ENCODE measurements at places on chromosomes 7 and 10.

DNA sequence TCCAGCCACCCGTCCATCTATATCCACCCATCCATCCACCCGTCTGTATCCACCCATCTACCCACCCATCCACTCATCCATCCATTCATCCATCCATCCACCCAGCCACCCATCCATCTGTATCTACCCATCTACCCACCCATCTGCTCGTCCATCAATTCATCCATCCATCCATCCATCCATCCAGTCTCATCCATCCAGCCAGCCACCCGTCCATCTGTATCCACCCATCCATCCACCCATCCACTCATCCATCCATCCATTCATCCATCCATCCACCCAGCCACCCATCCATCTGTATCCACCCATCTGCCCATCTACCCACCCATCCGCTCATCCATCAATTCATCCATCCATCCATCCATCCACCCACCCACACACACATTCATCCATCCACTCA is 73.2 kb downstream of the UNCX start:
- no peak for DNase-seq

- no peak for DNase-seq
These were observed 106.9 kb downstream of the ANLN start for GRCh38 chr7:36496576-36496975.

- DNase-seq: no peak
These were observed 54.6 kb downstream of the ARL4A start for GRCh38 chr7:12741951-12742575.

- DNase-seq: no peak
These were observed 23.8 kb upstream of the IFIT2 start for GRCh38 chr10:89278034-89278535.

DNA sequence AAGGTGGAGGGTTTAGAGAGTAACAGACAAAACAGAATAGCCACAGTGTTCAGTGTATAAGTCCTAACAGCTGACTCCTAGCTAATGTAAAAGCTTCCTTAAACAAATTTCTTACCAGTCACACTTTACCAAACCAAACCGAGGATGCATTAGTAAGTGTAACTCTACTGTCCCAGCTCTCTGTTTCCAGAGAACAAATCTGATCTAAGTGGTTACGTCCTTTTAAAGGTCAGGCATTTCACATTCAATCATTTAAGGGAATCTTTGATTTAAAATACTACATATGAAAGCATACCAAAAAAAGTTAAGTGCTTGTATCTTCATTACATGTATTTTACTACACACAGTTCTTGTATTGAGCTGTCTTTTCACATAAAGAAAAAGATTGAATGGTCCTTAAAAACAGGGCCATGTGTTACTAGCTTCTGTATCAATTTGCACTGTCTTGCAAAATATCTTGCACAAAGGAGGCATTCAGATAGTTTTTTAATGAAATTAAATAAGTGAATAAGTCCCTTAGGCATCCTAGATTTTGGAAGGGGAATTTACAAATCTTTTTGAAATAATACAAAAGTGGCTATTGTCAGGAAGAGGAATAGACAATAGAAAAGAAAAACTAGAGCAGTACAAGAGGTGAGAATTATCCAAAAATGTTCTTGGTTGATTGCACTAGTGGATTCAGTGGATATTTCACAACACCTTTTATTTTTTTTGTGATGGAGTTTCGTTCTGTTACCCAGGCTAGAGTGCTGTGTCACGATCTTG is 58.4 kb upstream of the SPOCK2 start:
- DNase-seq: no peak

DNA sequence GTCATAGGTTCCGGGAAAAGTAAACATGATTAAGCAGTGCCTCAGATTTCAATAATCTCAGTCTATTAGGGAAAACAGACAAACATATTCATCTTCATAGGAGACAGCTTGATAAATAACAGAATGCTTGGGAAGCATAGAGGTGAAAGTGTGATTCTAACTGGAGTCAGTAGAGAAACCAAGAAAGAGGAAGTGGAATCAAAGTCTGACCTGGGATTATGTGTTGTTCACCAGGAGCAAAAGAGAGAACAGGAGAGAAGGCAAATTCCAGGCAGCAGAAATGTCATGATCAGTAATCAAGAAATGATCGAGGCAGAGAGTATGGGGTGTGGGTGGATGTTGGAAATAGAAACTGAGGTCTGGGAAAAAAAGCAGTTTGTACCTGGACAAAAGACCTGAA is 43.7 kb downstream of the DGKB start:
- DNase-seq: no peak

Measured in stimulated activated CD4-positive, alpha-beta T cell treated with anti-CD3 and anti-CD28 coated beads, Interleukin-12 subunit alpha, Interleukin-12 subunit beta, amount 100 ng/mL, for 24 hours (primary cell).